Naive thymus-derived CD4-positive, alpha-beta T cell (primary cell): ENCODE measurements at places on chromosomes 12 and 14.

GRCh38 chr12:83932011-83932410 is 980.6 kb downstream of the SLC6A15 start:
- no peak for DNase-seq

- no peak for DNase-seq
Measured at GRCh38 chr14:76309572-76310162, 66.3 kb upstream of the ESRRB start.

GRCh38 chr12:101759396-101760047 is 20.3 kb upstream of the SYCP3 start:
- DNase-seq: no peak

DNA sequence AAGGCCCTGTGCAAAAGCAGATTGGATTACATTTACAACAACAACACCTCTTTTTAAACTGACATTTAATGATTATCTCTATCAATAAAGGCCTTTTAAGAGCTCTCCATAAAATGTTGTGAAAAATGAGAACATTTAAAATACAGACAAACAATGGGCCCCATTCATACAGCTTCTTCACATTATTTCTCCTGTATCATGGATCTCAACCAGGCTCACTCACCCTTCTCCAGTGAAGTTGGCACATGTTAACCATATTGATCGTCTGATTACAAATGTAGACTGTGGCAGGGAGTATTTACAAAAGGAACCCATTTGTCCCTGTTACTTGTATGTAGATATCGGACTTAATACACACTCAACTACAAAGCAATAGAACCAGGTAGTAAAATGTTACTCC is 220.2 kb upstream of the BTG1 start:
- DNase-seq: no peak

- no peak for DNase-seq
Measured at GRCh38 chr14:97359341-97359740, 562.2 kb downstream of the VRK1 start.

DNA sequence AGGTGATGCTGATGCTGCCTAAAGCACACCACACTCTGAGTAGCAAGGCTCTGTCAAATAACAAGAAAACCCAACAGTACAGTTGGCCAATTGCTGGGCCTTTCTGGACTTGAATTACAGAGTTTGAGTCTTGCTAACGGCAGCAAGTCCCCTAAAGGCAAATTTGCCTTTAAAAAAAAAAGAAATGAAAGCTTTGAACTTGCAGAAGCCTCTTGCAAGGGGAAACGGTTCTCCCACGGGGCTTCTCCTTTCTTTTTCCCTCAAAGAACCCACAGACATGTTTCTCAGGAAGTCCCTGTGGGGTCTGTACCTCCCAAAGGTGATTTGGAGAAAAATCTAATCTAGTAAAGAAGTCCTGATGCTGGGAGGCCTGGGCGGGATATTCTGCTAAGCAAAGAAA is 191.3 kb upstream of the MYL2 start:
- DNase-seq: no peak

DNA sequence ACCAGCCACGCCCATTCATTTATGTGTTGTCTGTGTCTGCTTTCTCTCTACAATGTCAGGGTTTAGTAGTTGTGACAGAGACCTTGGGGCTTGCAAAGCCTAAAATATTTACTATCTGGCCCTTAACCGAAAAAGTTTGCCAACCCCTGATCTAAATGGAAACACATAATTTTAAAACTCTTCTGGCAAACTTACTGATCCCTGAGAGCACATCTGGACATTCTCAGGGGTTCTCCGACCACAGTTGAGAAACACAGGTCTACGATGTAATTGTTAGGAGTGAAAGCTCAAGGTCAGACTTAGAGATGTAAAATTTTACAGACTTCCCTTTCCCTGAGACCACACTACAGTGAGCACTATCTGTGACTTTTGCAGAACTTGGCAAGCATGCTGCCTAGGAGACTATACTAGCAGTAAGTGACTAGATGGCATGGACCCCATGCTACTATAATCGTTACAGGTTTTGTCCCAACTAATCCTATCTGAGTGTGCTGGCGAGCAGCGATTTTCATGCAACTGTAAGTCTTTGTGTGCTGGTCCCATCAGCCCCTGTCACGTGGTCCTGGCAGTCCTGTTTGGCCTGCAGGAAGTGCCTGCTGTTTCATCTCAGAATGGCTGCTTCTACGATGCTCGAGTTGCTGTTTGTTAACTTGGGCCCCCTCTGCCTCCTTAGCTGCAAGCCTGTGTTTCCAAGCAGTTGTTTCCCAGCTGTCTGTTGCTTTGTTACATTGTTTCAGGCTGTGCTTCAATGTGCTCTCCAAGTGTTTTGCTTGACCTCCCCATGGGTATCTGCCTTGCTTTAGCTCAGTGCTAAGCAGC is 21.6 kb downstream of the TMTC2 start:
- no peak for DNase-seq

DNA sequence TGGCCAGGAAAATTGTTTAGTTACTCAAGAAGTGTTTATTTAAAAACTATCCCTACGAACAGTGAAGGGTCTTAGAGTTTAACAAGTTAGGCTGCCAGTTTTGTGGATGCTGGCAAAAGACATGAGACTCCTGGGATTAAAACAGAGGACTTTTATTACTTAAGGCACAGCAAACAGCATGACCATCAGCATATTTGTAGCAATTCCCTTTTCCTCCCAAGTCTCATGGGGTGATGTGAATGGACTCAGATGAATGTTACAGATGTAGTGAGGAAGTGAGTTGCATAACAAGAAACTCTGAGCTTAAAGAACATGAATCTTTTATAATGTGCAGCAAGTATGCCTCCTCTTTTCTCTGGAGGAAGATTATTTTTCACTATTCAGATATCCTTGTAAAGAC is 695.8 kb downstream of the RPS29 start:
- no peak for DNase-seq

DNA sequence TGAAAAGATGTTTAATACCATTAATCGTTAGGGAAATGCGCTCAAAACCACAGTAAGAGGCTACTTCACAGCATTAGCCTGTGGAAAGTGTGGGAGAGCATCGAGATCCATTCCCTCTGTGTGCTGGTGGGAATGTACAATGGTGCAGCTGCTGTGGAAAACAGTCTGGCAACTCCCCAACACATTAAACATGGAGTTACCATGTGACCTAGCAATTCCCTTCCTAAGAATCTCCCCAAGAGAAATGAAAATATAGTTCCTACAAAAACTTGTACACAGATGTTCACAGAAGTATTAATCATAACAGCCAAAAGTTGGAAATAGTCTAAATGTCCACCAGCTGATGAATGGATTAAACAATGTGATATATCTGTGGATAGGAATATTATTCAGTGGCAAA is 23.8 kb downstream of the MLXIP start:
- no peak for DNase-seq

DNA sequence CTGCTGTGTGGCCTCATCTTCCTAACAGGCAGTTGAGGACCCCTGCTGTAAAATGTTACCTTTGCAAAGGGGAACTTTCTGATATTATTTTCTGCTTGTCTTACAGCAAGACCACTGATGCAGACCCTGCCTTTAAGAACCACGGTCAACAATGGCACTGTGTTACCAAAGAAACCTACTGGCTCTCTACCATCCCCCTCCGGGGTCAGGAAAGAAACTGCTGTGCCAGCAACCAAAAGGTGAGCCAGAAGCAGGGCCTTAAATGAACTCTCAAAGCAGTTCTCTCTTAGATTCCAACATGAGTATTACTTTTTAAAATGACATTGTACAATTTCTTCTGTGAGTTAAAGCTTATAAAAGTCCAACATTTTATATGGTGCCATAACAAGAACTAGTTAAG is 72.2 kb downstream of the EML1 start:
- no peak for DNase-seq

GRCh38 chr12:3658327-3659163 is 94.4 kb downstream of the CRACR2A start:
- DNase-seq: peak; percentile 33

GRCh38 chr14:68380329-68380741 is 412.5 kb downstream of the ZFP36L1 start:
- no peak for DNase-seq

- DNase-seq: no peak
Measured at GRCh38 chr12:80041692-80042091, 57.6 kb upstream of the OTOGL start.

GRCh38 chr12:15535352-15535781 is 213.1 kb downstream of the PTPRO start:
- no peak for DNase-seq

DNA sequence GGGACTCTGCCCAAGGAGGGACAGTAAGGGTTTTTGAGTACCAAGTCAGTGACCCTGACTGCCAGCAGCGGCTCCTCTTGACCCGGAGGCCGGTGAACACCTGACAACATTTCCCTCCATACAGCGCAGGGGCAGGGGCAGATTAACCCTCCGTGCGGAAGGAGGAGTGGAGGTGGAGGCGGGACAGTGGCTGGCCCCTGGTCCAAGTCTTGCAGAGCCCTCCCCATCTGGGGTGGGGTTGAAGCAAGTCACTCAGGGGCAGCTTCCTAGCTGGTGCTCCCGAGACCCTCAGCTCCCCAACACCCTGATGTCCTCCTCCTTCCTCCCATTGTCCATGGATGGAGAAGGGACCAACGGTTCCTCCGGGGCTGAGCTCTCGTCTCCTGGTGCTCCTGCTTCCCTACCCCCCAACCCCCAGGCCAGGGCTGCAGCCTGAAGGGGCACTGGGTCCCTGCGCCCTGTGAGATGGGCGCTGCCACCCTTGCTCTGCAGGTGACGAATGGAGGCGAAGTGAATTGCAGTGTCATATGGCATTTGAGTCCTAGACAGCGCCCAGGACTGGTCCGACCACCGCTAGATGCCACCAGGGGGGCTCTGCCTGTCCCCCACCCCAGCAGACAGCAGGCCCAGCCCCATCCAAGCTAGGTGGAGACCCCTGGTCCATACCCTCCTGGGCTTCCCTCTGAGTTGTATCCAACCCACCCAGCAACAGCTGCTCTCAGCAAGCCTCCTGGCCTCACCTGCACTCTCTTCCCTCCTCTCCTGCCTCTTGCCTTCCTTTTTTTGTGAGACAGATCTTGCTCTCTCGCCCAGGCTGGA is 7.0 kb upstream of the AMN start:
- DNase-seq: no peak
